ENCODE measurements at places on chromosomes 3 and 15.

GRCh38 chr15:82871358-82871757 lies 61.9 kb downstream of the WHAMM start:
- no peak for DNase-seq

GRCh38 chr15:73265536-73266153 lies 103.1 kb downstream of the HCN4 start:
- no peak for DNase-seq

GRCh38 chr15:29012097-29012496 lies 126.3 kb downstream of the APBA2 start:
- no peak for DNase-seq

DNA sequence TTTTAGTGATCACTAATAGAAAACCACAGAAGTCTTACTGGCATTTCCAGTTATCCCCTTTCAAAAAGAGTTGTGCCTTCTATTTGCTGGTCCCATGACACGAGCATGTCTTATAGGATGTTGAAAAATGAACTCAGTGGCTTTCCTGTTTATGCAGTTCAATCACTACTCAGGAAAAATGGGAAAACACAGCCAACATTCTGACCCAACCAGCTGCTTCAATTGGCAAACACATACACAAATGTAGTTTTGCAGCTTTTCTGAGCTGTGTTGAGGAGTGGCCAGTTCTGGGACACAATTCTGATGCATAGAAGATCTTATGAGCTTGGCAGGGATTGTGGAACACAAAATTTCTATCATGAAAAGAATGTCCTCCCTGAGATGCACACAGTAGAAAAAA lies 40.3 kb downstream of the FSTL1 start:
- DNase-seq = no peak

- DNase-seq = no peak
Observed at GRCh38 chr3:169998668-169999131, 32.1 kb downstream of the SEC62 start.

DNA sequence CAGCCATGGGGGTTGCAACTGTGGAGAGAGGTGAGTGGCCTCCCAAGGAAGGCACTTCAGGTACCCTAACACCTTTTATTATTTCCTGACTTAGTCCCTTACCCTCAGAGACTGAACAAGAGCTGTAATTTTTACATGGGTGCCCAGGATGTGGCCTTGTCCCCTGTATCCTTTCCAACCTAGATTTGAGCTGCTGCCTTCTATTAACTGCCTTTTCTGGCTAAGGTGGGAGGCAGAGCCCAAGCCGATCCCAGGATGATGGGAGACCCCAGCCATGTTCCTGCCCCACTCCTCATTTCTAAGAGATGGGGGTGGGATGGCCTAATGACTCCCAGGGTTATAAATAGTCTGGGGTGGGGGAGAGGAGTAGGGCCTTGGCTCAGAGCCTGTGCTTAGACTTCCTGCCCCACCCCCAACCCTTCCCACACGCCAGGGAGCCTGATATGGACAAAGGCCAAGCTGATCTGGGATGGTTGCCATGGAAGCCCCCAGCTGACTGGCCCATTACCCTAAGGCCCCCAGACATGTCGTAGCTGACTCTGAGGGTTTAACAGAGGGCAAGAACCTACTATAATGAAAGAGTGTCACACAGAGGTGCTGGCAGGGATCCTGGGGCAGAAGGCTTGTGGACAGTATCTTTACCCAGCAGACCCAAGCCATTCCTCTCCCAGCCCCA lies 1.9 kb downstream of the KLHDC8B start:
- DNase-seq = no peak
